Pons (tissue), 1 donor: ENCODE measurements at places on chromosomes 2 and 18.

DNA sequence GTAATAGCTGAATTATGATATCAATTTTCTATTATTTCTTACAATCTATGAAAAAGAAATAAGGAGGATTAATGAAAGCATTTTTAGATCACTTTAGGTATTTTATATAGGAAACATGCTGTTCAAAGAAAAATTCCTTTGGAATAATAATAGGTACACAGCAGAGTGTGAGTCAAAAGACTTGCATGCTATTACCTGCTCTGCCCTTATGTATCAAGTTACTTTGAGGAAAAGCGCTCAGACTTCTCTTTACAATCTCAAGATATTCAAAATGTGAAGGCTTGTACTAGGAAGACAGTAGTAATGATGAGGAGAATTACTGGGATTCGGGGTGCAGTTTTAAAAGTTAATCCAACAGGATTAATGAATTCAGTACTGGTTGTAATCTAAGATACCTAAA is 29.1 kb upstream of the RNU4ATAC start:
- DNase-seq = no peak

DNA sequence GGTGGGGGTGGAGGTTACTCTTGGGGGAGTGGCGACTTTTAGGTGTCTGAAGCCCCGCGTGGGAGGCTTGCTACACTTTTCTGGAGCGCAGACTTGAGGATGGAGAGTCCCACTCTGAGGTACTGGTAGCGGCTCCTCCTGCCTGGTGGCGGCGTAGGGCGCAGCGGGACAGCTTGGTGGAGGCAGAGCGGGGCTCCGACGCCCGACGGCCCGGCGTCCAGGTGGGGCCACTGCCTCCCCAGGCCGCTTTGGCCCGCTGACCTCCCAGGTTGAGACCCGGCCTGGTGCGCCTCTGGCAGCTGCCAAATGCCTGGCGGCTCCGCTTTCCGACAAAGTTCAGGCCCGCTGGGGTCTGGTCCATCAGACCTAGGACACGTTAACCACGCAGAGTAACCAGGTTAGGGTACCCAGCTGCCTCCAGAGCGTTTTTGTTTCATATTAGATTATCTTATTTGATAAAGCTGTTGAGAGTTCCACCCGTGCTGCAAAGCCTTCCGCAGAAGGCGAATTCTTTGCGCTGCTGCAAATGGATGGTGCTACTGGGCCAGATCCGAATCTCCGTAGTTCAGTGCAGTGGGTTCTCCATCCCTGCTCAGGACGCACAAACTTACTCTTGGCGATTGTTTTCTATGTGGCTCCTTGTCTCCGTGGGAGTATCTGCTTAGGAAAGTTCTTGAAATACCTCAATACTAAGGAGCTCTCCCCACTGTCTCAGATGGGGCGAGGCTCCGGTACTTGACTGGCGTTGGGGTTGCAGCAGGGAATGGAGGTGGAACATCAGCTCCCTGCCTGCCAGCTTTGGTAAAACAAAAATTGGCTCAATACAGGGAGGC is 405.9 kb downstream of the XIRP2 start:
- peak; percentile 11 for DNase-seq

- no peak for DNase-seq
Measured at GRCh38 chr2:74747411-74748080, 86.4 kb upstream of the HK2 start.

DNA sequence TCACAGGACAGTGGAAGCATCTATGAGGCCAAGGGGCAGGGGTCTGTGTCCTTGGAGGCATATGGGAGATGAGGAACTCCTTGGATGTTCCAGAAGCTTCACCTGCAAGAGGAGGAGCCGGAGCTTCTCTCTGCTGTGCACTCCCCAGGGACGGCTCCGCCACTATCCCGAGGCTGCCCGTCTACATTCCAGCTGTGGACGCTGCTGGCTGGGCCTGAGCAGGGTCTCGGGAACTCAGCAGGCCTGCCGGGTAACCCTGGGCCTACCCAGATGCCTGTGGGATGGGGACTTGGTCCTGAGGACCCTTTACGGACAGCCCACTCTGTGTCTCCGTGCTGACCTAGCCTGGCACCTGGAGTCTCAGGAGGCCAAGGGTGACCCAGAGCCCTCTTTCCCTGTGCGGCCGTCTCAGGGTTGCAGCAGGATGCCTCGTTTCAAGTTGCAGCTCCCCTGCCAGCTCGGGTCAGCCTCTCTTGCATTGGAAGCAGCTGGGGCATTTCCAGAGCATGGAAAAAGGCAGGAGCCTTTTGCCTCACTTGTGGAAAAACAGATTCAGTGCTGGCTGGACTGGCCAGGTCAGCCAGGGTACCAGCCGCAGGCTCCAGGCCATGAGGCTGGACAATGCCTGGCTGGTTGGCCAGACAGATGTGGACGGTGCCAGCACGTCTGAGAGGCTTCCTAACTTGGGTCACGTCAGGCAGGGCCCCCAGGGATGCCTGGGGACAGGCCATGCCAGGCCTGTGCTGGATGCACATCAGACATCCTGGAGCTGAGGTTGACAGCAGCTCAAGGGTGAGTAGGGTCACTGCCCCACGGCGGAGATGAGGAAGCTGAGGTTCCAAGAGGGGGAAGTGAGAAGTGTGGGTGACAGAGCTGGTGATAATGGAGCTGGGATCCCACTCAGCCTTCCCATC is 41.5 kb downstream of the SCTR start:
- peak; percentile 7 for DNase-seq

GRCh38 chr2:148896136-148896535 is 21.1 kb downstream of the KIF5C start:
- DNase-seq = no peak
